Right renal pelvis (tissue), 4 donors: ENCODE measurements at places on chromosomes 3 and 15. TPM values are rescaled to one million over a fixed set of nuclear protein-coding genes. Genes with fewer than 3 reads are reported as not detected.

Gene TTLL13
- polyA plus RNA-seq: 0.10 TPM

Gene TGM5
- polyA plus RNA-seq: 0.03 TPM

Gene MESP2
- 0.80 TPM for polyA plus RNA-seq

Gene EIF2A
- 139 TPM for polyA plus RNA-seq

DNA sequence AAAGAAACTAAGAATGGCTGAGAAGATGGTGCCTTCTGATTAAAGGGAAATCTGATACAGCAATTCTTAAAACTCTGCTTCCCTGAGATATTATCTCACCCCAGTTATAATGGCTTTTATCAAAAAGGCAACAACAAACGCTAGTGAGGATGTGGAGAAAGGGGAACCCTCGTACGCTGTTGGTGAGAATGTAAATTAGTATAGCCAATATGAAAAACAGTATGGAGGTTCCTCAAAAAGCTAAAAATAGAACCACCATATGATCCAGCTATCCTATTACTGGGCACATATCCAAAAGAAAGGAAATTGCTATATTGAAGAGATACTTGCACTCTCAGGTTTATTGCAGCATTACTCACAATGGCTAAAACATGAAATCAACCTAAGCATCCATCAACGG is 65.1 kb downstream of the GOLIM4 start:
- no peak for DNase-seq

DNA sequence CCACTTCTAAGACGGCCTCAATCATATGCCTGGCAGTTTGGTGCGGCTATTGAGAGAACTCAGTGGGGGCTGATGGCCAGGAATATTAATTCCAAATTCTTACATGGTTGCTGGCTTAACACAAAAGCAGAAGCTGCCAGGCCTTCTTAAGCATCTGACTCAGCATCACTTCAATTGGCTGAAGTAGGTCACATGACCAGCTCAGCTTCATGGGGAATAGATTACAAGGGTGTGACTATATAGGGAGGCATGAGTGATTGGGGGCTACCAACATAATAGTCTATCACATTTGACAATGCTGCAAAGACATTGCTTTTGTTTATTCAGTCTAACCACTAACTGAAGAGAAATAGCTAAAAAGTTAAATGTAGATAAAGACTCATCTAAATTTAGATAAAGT is 101.6 kb upstream of the ANKRD28 start:
- no peak for DNase-seq

DNA sequence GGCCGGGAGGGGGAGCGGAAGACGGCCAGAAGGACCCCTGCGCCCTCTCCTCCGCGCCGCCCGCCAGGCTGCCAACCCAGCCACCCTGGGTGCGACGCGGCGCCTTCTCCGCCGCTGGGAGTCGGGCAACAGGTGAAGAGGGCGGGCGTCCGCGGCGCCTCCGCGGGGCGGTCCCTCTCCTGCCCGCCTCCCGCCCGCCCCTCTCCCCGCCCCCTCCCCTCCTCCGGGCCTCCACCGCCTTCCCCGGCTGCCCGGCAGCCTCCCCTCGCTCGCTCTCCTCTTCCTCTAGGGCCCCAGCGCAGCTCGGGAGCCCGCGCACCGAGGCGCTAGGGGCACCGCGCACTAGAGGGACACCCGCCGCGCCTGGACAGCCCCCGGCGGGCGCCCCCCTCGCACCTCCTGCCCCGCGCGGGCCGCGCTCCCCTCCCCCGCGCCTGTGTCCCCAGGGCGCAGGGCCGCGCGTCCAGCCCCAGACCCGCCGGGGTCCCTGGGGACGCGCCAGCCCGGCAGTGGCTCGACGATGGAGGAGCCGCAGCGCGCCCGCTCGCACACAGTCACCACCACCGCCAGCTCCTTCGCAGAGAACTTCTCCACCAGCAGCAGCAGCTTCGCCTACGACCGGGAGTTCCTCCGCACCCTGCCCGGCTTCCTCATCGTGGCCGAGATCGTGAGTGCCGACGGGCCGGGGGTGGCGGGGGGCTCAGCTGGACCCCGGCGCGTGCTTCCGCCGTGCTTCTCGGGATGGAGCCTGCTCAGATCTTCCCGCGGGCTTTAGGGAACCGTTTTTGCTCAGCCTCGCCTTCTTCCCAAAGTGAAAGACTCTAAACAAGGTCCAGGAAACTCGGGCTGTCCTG is at the start of gene CMTM8:
Gene CMTM8 (plus strand): TSS at position 228 of the 854 bp plus-strand sequence. CDS start 293 bp downstream, at position 521.
- peak; percentile 55 for DNase-seq

GRCh38 chr3:192366916-192367315 is 360.4 kb downstream of the FGF12 start:
- no peak for DNase-seq

GRCh38 chr15:90063770-90064247 is 38.5 kb downstream of the IDH2 start:
- DNase-seq: no peak

GRCh38 chr3:43024181-43024885 is 45.2 kb downstream of the GASK1A start:
- no peak for DNase-seq

GRCh38 chr15:52844823-52845222 is 54.7 kb upstream of the ONECUT1 start:
- no peak for DNase-seq

DNA sequence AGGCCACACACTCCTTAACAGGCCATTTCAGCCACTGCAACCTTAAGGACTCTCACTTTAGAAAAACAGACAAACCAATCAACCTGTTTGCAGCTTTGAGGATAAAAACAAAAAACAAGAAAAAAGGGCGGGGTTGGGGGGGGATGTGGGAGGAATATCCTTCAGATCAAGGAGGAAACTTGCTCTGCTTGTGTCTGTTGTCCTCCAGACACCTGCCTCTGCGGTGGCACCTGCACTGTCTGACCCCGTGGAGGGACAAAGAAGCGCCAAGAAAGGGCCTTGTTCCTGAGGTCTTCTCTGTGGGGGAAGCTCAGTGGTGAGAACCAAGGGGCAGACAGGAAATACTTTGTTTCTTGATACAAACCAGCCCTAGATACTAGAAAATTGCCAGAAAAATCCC is 70.5 kb downstream of the POLR2M start:
- no peak for DNase-seq

DNA sequence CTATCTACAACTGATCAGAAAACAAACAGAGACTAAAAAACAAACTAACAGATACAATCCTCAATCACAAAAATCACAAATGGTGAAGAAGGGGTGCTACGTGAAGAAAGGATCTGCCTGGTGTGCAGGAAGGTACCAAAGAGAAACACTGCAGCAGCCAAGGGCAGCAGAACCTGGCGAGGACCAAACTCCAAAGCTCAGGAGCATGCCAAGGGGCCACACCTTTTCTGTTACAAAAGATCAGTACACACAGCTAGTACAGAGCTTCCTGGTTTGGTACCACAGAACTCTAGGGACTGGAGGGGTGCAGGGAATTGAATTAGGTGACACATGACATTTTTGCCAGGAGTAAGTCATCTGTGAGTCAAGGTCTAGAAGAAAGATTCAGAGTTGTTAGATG is 107.4 kb upstream of the GRM7 start:
- DNase-seq: no peak
